Type B pancreatic cell (in vitro differentiated cells): ENCODE measurements at places on chromosomes 11 and 22. TPM values are rescaled to one million over a fixed set of nuclear protein-coding genes. Genes with fewer than 3 reads are reported as not detected.

DNA sequence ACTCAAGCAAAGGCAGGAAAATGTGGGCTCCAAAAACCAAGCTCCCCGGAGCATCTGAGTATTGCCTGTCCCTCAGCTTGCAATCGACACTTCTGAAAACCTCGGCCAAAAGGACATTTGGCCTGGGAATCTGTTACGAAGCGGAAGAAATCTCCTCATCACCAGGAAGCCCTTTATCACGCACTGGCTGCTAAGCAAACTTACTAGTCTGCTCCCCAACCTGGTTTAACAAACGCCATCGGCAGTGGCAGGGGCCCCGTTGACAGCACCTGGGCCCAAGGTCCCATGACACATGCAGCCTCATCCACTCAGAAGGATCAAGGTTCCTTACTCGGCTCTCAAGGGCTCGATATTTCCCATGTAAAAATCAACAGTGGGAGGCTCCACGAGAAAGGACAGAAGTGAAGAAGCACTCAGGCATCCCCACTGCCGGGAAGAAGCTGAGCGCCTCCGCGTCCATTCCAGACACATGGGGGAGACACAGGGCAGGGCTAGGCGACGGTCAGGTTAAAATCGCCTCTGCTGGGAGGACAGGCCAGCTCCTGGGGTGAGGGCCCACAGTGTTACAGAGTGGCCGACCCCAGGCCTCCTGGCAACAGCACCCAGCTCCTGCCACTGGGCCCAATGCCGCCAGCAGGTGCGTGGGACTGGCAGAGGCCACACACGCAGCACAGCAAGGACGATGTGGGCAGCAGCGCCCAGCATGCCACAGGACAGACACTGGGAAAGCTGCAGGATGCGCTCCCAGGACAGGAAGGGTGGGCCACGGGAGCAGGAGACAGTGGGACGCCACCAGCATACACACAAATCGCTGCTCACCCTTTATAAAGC is 27.1 kb downstream of the BRD1 start:
- H3K4me3 ChIP-seq = no peak overlapping the region
- DNase-seq = no peak
- no peaks in the 10 kb centered on the region for H3K27me3 ChIP-seq
- H3K27ac ChIP-seq = peak overlapping the region; percentile 67
- H3K4me1 ChIP-seq = no peaks in the 10 kb centered on the region

GAL3ST1 gene
- 5.0 and 5.9 TPM in 2 replicates for total RNA-seq

DNA sequence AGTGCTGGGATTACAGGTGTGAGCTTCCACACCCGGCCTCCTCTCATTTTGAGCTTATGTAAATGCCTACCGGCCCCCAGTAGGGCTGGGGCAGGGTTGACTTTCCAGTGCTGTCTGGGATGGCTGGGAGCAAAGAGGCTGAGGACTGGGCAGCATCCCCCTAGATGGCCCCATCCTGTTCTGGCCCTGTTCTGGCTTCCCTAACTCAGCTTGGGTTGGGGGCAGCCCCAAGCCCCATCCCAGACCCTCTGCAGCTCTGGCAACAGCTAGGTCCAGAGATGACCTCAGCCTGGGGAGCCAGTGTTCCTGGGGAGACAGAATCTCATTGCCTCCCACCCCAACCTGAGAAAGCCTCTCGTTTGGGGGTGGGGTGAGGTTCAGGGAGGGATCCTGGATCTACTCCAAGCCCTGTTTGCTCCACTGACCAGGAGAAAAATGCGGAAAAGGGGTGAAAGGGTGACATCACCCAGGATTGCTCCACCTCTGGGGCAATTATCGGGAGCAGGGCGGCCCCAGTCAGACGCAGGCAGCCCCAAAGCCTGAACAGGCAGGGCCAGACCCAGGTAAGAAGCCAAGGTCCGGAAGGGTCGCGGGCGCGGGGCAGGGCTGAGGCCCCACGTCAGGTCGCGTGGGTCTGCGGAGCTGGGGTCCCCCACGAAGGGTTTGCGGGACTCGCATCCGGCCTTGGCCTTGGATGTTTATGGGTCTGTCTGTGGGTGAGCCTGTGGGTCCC is at the start of gene PNPLA2:
Gene PNPLA2, plus strand, starts transcription at position 519 of the 733 bp plus-strand sequence. CDS start 805 bp downstream, outside the sequence.
- peak within 1 kb of the TSS; percentile 79 for H3K4me3 ChIP-seq
- no peaks in the 10 kb centered on the region for H3K4me1 ChIP-seq
- no peaks in the 10 kb centered on the region for H3K36me3 ChIP-seq

- DNase-seq = no peak
- peak overlapping the region; percentile 92 for H3K27ac ChIP-seq
- no peaks in the 10 kb centered on the region for H3K27me3 ChIP-seq
- peak overlapping the region; percentile 70 for H3K4me3 ChIP-seq
- no peaks in the 10 kb centered on the region for H3K36me3 ChIP-seq
Measured at GRCh38 chr11:1830322-1831223, 4.2 kb upstream of the SYT8 start.

DNA sequence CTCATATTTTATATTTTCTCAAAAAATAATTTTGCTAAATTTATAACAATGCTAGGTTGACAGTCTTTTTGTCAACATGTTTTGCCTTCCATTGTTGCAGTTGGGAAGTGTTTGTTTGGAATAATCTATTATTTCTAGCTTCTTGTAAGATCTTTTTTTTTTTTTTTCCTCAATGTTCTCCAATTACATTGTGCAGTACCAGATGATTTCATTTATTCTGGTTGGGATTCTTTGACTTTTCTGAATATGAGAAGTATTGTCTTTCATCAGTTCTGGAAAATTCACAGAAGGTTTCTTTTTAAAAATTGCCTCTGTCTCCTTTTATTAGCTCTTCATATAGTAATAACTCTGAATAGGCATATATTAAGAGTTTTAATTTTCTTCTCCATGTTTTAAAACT is 245.4 kb downstream of the DYNC2H1 start:
- no peak overlapping the region for H3K27ac ChIP-seq
- H3K36me3 ChIP-seq = no peaks in the 10 kb centered on the region
- no peaks in the 10 kb centered on the region for H3K27me3 ChIP-seq
- no peak overlapping the region for H3K4me3 ChIP-seq
- no peak for DNase-seq
- H3K4me1 ChIP-seq = no peaks in the 10 kb centered on the region

MPPED2 gene
- total RNA-seq = 16.8 and 63.9 TPM in 2 replicates

- DNase-seq = no peak
- H3K4me1 ChIP-seq = peaks cover 19% of the 10 kb centered on the region
- no peak overlapping the region for H3K27ac ChIP-seq
Measured at GRCh38 chr11:45073685-45074141, 72.7 kb upstream of the PRDM11 start.

DNA sequence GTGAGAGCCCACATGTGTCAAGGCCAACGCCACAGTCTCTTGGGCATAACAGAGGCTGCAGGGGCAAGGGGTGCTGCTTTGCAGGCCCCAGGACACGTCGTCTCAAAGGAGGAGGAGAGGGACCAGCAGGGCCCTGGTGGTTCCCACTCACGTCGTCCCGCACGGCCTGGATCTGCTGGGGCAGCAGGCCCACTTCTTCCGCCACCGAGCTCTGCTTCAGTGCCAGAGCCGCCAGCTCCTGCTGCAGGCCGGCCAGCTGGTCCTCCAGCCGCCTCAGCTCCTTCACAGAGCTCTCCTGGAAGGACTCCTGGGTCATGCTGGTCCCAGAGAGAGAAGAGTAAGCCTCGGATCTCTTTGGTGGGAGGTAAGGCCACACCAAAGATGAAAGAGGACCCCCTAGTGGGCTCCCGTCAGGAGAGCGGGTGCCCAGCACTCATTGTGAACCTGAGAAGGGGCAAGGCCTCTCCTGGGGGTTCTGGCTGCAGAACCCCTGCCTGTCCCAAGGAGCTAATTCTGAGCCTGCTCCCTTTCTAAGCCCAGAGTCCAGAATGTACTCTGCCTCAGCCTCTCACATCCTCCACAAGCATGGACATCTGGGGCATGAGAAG is 15.6 kb downstream of the SUN2 start:
- H3K4me3 ChIP-seq = no peak overlapping the region
- H3K36me3 ChIP-seq = peaks cover 9% of the 10 kb centered on the region
- DNase-seq = no peak

GRCh38 chr11:41803895-41804294 is 344.4 kb upstream of the LRRC4C start:
- no peak overlapping the region for H3K27ac ChIP-seq
- no peaks in the 10 kb centered on the region for H3K36me3 ChIP-seq
- H3K4me1 ChIP-seq = no peaks in the 10 kb centered on the region
- H3K27me3 ChIP-seq = no peaks in the 10 kb centered on the region
- H3K4me3 ChIP-seq = no peak overlapping the region
- DNase-seq = no peak

DNA sequence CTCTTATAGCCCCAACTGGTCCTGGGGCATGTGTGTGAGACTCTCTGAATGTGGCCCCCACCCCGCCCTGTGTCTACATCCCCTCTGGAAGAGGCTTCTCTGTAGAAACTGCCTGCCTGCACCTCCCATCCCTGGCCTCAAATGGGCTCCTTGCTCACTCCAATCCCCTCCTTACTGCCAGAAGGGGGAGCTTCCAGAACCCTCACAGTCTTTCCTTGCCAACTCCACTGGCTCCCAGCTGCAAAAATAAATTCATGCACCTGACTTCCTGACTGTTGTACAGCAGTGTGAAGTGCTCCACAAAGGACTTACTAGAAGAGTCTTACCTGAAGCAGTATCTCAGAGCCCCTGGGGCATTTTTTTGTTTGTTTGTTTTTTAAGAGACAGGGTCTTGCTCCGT is 15.2 kb upstream of the SERPIND1 start:
- no peak overlapping the region for H3K4me3 ChIP-seq
- peaks cover 11% of the 10 kb centered on the region for H3K36me3 ChIP-seq
- no peaks in the 10 kb centered on the region for H3K27me3 ChIP-seq

TNNT3 gene
- total RNA-seq = 17.3 and 40.9 TPM in 2 replicates

DBX1 gene
- total RNA-seq = 0.36 TPM in 1 of 2 replicates, not detected in the other

CELSR1 gene
- 27.8 and 67.1 TPM in 2 replicates for total RNA-seq

RAB36 gene
- 6.8 and 18.4 TPM in 2 replicates for total RNA-seq

DNA sequence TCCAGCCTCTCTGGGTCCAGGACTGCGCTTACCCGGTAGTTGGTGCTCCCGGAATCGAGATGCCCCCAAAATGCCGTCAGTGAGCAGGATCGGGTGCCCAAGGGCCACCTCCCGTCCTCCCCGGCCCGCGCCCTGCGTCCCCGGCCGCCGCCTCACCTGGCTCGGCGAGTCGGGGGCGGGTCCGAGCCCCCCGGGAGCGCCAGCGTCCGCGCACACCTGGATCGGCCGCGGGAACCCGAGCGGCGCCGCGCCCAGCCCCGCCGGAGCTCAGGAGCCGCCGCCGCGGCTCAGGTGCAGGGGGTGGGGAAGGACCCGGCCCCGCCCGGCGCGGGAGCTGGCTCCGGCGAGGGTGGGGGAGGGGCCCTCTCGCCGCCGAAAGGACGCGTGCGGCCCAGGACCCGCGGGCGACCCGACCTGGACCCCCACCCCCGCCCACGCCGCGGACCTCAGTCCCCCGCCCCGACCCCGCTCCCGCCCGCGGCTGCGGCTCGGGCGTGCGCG is at the start of gene SHANK2:
Gene SHANK2, minus strand, starts transcription at position 309 of the 501 bp plus-strand sequence. CDS start 105,251 bp downstream, outside the sequence.
- H3K27me3 ChIP-seq = peaks cover 28% of the 10 kb centered on the region
- peak within 1 kb of the TSS; percentile 88 for H3K4me3 ChIP-seq
- DNase-seq = no peak
- peak within 1 kb of the TSS; percentile 94 for H3K27ac ChIP-seq
- H3K36me3 ChIP-seq = peaks cover 4% of the 10 kb centered on the region
- peaks cover 51% of the 10 kb centered on the region for H3K4me1 ChIP-seq

DNA sequence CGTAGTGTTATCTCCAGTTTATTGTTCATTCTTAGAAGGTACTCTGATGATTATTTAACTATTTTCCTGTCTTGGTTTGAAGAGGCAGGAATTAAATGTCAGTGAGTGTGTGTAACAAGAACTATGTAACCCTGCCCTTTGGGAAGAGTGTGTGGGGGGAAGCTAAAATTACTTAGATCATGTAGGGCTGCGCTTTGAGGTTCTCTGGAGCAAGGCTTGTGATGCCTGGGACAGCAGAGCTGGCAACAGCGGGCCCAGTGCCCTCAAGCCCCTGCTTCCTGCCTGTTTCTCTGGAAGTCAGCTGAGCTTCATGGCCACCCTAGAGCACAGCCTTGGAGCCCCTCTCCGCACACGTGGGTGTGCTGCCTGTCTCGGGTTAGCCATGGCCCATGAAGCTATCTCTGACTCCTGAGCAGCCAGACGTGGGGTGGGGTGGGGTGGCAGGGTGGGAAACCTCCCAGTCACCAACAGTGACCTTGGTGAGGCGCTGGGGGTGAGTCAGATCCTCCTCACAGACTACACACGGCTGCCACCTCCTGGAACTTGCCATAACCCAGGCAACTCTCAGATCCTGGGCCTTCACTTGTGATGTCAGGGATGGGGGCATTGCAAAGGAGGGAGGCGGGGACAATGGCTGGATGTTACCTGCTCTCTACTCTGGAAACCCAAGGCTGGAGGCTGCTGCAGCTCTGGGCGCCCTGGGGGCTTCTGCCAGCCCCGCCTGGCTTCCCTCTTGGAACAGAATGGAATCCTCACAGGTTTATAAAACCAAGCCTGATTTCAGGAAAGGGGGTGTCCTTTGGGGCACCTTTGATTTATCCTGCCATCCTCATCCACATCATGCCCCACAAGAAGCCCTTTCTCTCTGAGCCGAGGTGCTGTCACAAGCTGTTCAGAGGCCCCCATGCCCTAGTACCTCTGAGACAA is 88.6 kb downstream of the SNX19 start:
- H3K4me1 ChIP-seq = peaks cover 35% of the 10 kb centered on the region
- H3K4me3 ChIP-seq = no peak overlapping the region
- no peak overlapping the region for H3K27ac ChIP-seq
- DNase-seq = no peak
- H3K27me3 ChIP-seq = peaks cover 4% of the 10 kb centered on the region

DNA sequence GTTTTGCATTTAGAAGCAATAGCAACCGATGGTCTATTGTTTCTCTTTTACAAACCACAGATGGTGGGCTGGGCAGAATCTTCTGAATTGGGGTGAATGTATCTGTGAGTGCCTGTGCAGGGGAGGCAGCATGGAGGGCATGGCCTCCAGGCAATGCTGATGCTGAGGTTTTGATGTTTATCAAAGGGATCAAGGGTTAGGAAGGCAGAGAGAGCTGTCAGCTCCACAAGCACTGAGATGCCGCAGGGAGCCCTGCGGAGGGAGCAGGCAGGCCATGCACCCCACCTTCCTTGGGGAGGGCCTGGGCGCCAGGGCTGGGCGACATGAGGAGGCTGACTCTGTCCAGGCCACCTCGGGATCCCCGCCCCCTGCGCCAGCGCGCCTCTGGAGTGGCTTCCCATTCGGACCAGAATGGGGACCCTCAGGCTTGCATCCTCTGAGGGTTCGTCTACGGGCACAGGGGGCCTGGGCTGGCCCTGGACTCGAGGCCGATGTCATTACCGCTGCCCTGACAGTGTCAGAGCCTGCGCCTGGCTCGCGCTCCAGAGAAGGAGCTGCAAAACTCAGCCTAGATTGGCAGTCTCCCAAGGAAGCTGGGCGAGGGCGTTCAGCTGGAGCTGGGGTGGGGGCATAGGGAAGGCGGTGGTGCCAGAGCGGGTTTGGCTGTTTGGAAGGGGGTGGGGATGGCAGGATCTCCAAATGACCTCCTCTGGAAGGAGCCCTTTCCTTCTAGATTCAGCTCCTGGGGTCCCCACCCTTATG is 13.9 kb upstream of the TH start:
- H3K27ac ChIP-seq = no peak overlapping the region
- no peak overlapping the region for H3K4me3 ChIP-seq
- H3K27me3 ChIP-seq = peaks cover 4% of the 10 kb centered on the region
- DNase-seq = no peak
- H3K36me3 ChIP-seq = no peaks in the 10 kb centered on the region

PGA4 gene
- 1.6 and 7.0 TPM in 2 replicates for total RNA-seq

MRGPRD gene
- not detected in 2 replicates for total RNA-seq

PTH gene
- total RNA-seq = not detected in 2 replicates
